Activated CD4-positive, alpha-beta T cell treated with anti-CD3 and anti-CD28 coated beads, Interleukin-2, amount 50 U/mL, for 48 hours (primary cell): ENCODE measurements at places on chromosomes 12 and 14.

GRCh38 chr14:84028080-84028604 lies 1501.8 kb upstream of the FLRT2 start:
- no peak for DNase-seq

DNA sequence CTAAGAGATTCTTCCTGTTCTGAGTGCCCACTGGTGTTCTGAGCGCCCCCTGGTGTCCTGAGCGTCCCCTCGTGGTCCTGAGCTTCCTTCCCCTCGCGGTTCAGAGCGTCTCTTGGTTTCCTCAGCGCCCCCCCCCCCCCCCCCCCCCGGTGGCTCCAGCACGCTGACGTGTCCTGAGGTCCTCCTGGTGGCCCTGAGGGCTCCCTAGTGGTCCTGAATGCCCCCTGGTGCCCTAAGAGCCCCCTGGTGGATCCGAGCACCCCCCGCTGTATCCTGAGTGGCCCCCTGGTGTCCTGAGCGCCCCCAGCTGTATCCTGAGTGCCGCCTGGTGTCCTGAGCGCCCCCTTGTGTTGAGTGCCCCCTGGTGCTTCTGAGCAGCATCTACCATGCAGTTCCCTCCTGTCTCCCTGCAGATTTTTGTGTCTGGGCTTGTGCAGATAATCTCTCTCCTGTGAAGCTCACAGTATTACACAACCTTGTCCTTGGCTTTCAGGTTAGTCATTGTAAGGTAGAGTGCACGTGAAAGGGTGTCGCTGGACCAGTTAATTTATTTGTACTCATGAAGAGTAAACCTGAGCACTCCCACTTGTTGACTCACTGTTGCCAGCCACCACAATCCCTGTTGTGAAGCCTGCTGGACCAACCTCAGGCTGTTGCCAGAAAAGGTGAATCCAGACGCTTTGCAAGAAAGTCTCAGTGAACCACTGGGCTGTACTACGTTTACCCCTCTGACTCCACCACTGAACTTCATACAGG lies 1168.4 kb downstream of the TMEM121 start:
- DNase-seq = peak; percentile 77

GRCh38 chr12:52156757-52157565 lies 34.9 kb downstream of the KRT80 start:
- DNase-seq = peak; percentile 84

DNA sequence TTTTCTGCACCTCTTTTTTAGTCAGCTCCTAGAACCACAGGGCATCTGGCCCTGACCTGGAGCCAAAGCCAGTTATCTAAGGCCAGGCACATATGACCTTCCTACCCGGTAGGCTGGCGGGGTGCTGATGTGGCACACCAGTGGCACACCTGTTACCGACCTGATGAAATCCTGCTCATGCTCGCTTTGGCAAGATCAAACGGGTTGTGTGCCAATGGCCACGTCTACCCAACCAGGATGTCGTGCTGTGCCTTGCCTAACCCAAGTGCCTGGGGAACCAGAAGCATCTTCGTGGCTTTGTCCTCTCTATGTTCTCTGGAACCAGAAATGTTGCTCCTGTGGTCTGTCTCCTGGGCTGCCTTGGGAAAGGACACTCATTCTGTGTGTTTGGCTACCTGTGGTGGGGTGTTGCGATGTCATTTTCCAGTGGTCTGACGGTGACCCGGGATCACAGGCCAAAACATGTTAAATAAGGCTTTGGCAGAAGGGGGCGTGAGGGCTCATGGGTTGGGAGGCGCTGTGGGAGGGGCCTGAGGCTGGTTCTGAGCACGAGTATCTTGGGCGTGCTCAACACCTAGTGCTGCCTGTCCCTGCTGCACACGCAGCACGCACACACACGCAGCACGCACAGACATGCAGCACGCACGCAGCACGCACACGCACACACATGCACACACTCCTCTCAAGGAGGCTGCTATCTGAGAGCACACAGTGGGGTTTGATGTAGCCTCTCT lies 27.9 kb downstream of the CCNK start:
- no peak for DNase-seq

GRCh38 chr14:68952531-68953195 lies 26.4 kb downstream of the ACTN1 start:
- DNase-seq = no peak

GRCh38 chr14:33958605-33959226 lies 7.8 kb upstream of the EGLN3 start:
- DNase-seq = no peak

GRCh38 chr14:78836777-78837176 lies 666.6 kb downstream of the NRXN3 start:
- DNase-seq = peak; percentile 23

GRCh38 chr12:62331306-62331705 lies 71.1 kb downstream of the USP15 start:
- no peak for DNase-seq

DNA sequence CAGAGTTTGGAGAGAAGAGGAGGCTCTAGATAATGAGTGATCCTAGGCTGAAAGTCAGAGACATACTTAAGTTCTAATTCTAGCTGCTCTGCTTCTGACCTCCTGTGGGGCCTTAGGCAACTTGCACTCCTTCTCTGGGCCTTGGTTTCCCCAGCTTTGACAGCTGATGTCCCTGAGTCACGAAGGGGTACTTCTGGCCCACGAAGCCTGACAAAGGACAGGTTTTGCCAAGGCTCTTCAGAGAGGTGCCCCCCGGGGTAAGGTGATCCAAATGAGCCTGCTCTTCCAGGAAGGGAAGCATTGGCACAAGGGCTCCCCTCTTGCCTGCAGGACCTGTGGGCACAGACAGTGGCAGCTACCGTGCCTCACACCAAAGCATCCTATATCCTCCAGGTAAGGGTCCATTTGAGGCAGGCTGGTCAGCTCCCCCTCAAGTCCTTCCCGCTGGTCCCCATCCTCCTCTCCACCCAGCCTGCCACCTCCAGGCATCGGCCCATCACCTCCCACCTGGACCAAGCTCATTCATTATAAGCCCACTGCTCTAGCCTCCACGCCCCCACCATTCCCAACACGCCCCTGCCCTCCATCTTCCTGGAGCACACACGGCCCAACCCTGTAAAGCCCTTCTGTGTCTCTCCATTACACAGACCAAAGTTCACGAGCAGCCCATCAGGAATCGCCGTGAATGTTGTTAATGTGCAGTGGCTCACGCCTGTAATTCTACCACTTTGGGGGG lies 1.9 kb upstream of the PPP1R13B start:
- DNase-seq = no peak

- DNase-seq = no peak
These were observed 39.0 kb downstream of the CKB start for GRCh38 chr14:103483600-103483999.

GRCh38 chr14:74510223-74510931 lies 16.8 kb downstream of the ISCA2 start:
- DNase-seq = no peak

GRCh38 chr12:96337953-96338352 lies 62.3 kb downstream of the CDK17 start:
- no peak for DNase-seq

DNA sequence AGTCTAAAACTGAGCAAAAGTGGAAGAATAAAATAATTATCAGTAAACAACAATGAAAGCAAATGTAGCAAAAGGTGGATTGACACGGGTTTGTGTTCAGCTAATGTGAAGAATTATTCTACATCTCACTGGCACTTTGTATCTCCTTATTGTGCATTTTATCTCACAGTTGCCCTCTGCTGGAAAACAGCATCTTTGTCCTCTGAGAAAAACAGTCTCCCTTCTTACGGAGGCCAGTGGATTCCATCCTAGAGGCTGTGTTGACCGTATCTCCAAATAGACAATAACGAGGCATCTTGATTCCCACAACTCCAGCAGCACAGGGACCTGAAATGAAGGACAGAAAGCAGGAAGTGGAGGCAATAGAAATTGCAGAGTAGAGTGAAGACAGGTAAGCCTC lies 51.3 kb upstream of the PLBD1 start:
- DNase-seq = no peak

GRCh38 chr14:92687681-92688433 lies 60.6 kb downstream of the LGMN start:
- no peak for DNase-seq

- DNase-seq = no peak
These were observed 86.8 kb upstream of the ARHGAP5 start for GRCh38 chr14:31990183-31990857.

- no peak for DNase-seq
These were observed 267.3 kb upstream of the PDE3A start for GRCh38 chr12:20101046-20101445.

DNA sequence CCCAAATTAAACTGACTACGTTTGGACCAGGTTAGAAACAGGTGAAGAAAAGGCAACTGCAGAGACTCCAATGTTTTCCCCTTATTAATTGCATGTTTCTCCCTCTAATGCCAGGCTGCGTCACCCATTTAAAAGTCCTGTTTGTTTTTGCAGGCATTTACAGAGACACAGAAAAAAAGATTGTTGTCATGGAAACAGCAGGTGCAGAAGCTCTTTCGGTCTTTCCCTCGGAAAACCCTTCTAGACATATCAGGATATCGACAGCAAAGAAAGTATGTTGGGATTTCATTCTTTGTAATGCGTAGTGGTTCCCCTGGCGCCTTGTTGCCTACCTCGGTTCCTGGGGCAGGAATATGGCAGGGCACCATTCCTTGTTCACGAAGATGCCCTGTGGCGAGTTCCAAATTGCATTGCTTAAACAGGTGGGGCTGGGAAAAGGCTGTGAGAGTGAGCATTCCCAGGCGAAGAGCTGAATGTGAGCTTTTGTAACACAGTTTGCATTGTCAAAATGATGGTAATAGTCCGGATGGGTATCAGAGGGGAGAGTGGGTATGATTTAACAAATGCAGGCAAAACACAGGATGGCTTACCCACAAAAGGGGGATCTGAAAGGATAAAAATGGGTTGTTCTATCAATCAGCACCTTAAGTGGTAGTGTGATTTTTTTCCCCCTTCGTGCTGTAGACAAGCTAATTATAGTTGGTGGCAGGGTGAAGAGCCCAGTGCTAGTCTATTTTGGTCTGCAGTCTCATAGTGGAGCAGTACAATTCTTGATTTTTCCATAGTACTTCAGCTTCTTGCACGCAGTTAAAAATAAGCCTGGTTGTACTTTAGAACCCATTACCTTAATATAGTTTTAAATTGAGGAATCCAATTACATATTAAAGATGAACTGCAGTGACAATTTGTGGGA lies 132.4 kb downstream of the GCH1 start:
- no peak for DNase-seq

DNA sequence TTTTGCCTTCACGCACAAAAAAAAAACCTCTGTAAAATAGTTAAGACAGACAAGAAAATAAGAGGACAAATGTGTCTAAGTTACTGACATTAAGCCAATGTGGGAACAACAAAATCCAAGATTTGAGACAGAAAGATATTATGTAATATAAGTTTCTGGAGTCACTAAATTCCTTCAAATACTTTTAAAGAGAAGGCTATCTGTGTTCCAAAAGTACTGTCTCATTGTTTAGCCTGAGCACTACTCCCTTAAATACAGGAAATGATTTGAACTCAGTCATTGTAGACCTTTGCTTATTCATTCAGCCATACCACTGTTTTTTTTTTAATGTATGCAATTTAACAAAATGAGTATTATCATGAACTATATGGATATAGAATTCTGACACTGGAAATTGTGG lies 82.7 kb upstream of the KITLG start:
- no peak for DNase-seq

- no peak for DNase-seq
These were observed 35.8 kb downstream of the KLRK1 start for GRCh38 chr12:10354071-10354470.

DNA sequence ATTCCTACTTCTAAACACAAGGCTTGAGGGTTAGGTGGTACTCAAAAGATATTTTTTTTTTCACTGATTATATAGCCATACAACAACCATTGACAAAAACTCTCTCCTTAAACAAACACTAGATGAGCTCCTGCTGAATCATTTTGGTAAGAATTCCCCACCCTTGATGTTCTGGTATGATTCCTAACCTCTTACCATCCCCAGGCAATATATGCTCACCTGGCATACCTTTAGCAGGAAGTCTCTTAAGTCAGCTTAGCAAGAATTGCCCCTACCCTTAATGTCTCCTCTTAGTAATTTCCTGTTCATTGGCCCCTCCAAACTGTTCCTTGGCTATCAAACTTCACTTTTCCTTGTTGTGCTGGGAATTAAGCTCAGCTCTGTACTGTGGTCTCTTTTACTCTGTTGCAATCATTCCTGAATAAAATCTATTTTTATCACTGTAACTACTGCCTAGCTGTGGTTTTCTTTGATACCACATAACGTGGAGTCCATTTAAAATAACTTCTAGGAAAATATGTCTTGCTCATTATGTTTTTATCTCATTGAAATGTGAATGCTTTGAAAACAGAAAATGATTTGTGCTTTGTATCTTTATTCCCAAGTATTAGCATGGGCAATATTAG lies 712.6 kb downstream of the SLC16A7 start:
- no peak for DNase-seq

GRCh38 chr12:30630076-30630978 lies 65.3 kb downstream of the IPO8 start:
- no peak for DNase-seq

DNA sequence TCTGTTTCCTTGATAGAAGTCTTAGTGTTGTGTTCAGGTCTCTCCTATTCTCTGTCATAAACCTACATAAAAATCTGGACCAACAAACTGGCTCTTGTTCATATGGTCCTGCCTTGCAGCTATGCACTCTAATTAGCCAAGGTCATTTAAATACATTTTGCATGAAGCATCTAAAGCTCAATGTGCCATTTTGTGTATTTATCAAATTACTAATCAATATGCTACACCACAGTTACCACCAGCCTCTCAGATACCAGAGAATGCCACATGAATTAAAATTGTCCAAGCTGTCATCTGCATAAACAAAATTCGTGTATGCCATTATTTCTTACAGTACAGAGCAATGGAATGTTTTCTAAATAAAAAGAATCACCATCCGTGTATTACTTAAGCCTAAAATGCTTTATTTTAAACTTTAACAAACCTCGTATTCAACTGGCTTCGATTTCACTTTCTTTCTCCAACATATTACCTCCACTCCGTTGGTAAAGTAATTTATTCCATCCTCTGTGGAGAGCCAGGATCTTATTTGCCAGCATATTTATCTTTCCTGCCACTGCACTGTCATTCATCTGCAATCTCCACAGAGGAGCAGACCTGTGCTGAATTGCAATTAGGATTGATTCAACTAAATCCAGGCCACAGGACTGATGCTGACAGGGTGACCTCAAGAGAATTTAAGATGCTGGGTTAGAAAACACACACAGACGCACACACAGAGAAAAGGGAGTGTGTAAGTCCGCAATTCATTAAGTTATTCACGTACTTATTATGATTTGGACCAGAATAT lies 284.1 kb upstream of the FOXG1 start:
- DNase-seq = no peak

GRCh38 chr12:70788774-70789173 lies 131.8 kb downstream of the PTPRR start:
- no peak for DNase-seq

DNA sequence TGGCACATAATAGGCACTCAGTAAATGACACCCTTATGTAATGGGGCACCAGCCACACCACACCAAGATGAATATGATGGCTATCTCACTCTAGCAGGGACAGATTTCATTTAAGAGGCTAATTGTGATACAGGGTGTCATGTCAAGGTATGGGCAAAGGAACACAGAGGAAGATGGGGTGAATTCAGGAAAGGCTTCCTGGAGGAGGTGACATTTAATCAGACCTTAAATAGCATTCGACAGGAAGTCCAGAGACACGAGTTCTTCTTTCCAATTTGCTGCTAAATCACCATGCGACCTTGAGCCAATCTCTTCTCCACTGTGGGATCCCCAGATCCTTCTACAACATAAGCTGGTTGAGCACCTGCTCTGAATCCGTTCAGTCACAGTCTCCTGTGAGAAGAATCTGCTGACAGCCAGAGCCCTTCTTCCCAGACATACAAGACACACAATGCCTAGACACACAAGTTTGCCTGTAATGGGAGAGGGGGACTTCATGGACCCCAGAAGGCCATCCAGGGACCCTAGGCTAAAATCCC lies 1.5 kb upstream of the DTX1 start:
- DNase-seq = no peak
